ENCODE measurements at places on chromosomes 5 and 9. TPM values are rescaled to one million over a fixed set of nuclear protein-coding genes. Genes with fewer than 3 reads are reported as not detected.
A peak's percentile ranks its signal among the peaks of the same experiment; 100 is the strongest.

Gene SHOC1
- polyA plus RNA-seq = not detected

Gene TLX3
- polyA plus RNA-seq = not detected

Gene KIF27
- polyA plus RNA-seq = 0.58 TPM

Gene GRIN3A
- 0.39 TPM for polyA plus RNA-seq

Gene SNCAIP
- not detected for polyA plus RNA-seq

Gene GFI1B
- 0.06 TPM for polyA plus RNA-seq

Gene RRAGA
- polyA plus RNA-seq = 115 TPM

Gene PCDHA7
- not detected for polyA plus RNA-seq

Gene FCN1
- polyA plus RNA-seq = 6,268 TPM

Gene PPP2R2B
- polyA plus RNA-seq = not detected

Gene PCDHGA4
- not detected for polyA plus RNA-seq

GRCh38 chr5:140554454-140554853, 2.8 kb downstream of the SRA1 start:
- H3K4me3 ChIP-seq = no peak overlapping the region
- H3K27me3 ChIP-seq = no peaks in the 10 kb centered on the region
- peak; percentile 73 for DNase-seq
- H3K4me1 ChIP-seq = peaks cover 69% of the 10 kb centered on the region

- no peaks in the 10 kb centered on the region for H3K4me1 ChIP-seq
- no peak overlapping the region for H3K4me3 ChIP-seq
- no peaks in the 10 kb centered on the region for H3K36me3 ChIP-seq
- no peak for DNase-seq
- H3K27me3 ChIP-seq = no peaks in the 10 kb centered on the region
These were observed 34.5 kb downstream of the UNC5A start for GRCh38 chr5:176844706-176845391.

- no peak overlapping the region for H3K27ac ChIP-seq
- H3K4me3 ChIP-seq = no peak overlapping the region
- peaks cover 6% of the 10 kb centered on the region for H3K27me3 ChIP-seq
- no peaks in the 10 kb centered on the region for H3K36me3 ChIP-seq
- no peaks in the 10 kb centered on the region for H3K4me1 ChIP-seq
- no peak for DNase-seq
These were observed 12.2 kb upstream of the SEPTIN8 start for GRCh38 chr5:132788990-132789886.

GRCh38 chr5:135040333-135041144, 6.5 kb upstream of the PITX1 start:
- DNase-seq = no peak
- no peak overlapping the region for H3K27ac ChIP-seq
- H3K36me3 ChIP-seq = no peaks in the 10 kb centered on the region
- peaks cover 96% of the 10 kb centered on the region for H3K27me3 ChIP-seq

GRCh38 chr5:122656160-122656559, 118.7 kb upstream of the SNX2 start:
- no peak overlapping the region for H3K27ac ChIP-seq
- DNase-seq = no peak
- no peaks in the 10 kb centered on the region for H3K27me3 ChIP-seq
- H3K36me3 ChIP-seq = no peaks in the 10 kb centered on the region
- H3K4me3 ChIP-seq = no peak overlapping the region

- peaks cover 37% of the 10 kb centered on the region for H3K4me1 ChIP-seq
- peak within 1 kb of the TSS; percentile 87 for H3K4me3 ChIP-seq
- no peaks in the 10 kb centered on the region for H3K27me3 ChIP-seq
- peaks cover 14% of the 10 kb centered on the region for H3K36me3 ChIP-seq
- DNase-seq = peak; percentile 57
These were observed at the start of gene ZBTB34 for GRCh38 chr9:126860077-126860756. TSS of gene ZBTB34 (plus strand) at chr9:126860639. CDS start at chr9:126879400, 18,761 bp downstream.

DNA sequence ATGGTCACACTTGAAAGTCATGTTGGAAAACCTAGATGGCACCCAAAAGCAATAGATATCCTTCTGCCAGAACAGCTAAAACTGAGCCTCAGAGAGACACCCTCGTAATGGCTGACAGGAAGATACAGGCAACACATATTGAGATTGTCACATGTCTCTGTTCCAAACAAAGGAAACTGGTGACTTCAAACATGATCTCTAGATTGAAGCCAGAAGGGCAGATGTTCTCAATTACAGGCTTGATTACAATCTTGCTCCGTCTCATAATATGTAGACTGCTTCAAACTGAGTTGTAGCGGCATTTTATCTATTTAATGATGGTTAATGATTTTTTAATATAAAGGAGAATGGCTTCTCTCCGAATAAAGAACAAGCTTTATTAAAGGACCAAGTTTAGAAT, 774.3 kb downstream of the KCTD16 start:
- H3K27me3 ChIP-seq = no peaks in the 10 kb centered on the region
- no peaks in the 10 kb centered on the region for H3K4me1 ChIP-seq
- H3K4me3 ChIP-seq = no peak overlapping the region
- no peaks in the 10 kb centered on the region for H3K36me3 ChIP-seq

GRCh38 chr9:79670269-79670961, 98.7 kb downstream of the TLE4 start:
- no peaks in the 10 kb centered on the region for H3K4me1 ChIP-seq
- no peak for DNase-seq
- no peak overlapping the region for H3K27ac ChIP-seq
- H3K27me3 ChIP-seq = no peaks in the 10 kb centered on the region
- no peak overlapping the region for H3K4me3 ChIP-seq
- H3K36me3 ChIP-seq = peaks cover 17% of the 10 kb centered on the region

- H3K27ac ChIP-seq = no peak overlapping the region
- H3K4me3 ChIP-seq = no peak overlapping the region
These were observed 66.1 kb downstream of the SERINC5 start for GRCh38 chr5:80189701-80190100.

- H3K27me3 ChIP-seq = peaks cover 47% of the 10 kb centered on the region
- no peak overlapping the region for H3K4me3 ChIP-seq
- peaks cover 35% of the 10 kb centered on the region for H3K4me1 ChIP-seq
- no peak for DNase-seq
- H3K36me3 ChIP-seq = no peaks in the 10 kb centered on the region
These were observed 147.1 kb downstream of the ERCC6L2 start for GRCh38 chr9:96022445-96023051.

DNA sequence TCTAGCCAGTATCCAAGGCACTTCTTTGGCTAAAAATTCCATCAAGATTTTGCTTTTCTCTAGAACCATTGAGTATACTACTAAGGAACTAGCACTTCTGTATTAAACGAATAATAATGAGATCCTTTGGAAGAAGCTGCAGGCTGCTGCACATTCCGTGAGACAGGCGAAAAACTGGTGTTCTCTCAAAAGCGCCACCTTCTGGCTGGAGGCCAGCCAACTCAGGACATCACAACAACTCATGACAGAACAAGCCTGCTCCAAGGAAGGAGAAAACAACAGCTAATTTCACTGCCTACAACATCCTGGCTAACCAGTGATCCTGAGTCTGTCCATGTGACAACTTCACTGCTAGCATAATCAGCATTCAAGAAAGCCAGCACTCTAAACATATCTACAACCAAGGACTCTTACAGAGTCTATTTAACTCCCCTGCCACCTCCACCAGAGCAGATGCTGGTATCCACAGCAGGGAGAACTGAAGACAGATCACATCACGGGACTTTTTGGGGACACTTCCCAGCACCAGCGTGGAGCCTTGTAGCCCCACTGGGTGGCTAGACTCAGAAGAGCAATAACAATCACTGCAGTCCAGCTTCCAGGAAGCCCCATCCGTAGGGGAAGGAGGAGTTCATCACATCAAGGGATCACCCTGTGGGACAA, 150.5 kb downstream of the YTHDC2 start:
- no peak overlapping the region for H3K4me3 ChIP-seq
- no peaks in the 10 kb centered on the region for H3K4me1 ChIP-seq
- no peak overlapping the region for H3K27ac ChIP-seq
- no peaks in the 10 kb centered on the region for H3K27me3 ChIP-seq

DNA sequence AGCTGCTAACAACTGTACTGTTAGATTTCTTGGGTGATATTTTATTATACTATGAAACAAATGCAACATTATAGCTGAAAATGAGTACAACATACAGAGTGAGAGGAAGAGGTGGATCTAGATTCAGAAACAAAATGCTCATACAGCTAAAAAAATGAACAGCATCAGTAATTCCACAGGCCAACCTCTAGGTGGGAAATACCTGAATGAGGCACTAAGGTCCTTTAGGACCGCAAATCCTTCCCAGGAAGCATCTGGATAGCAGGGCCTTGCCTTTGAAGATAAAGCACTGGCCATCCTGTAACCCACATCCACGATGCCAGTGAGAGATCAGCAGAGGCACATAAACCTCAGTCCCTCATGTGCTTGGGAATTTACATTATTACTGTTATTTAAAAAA, 310.8 kb downstream of the YTHDC2 start:
- no peaks in the 10 kb centered on the region for H3K4me1 ChIP-seq
- DNase-seq = no peak
- no peak overlapping the region for H3K27ac ChIP-seq
- H3K36me3 ChIP-seq = no peaks in the 10 kb centered on the region
- H3K4me3 ChIP-seq = no peak overlapping the region

GRCh38 chr5:124492444-124493224, 253.8 kb downstream of the ZNF608 start:
- no peaks in the 10 kb centered on the region for H3K27me3 ChIP-seq
- H3K36me3 ChIP-seq = no peaks in the 10 kb centered on the region
- H3K4me3 ChIP-seq = no peak overlapping the region
- DNase-seq = no peak

DNA sequence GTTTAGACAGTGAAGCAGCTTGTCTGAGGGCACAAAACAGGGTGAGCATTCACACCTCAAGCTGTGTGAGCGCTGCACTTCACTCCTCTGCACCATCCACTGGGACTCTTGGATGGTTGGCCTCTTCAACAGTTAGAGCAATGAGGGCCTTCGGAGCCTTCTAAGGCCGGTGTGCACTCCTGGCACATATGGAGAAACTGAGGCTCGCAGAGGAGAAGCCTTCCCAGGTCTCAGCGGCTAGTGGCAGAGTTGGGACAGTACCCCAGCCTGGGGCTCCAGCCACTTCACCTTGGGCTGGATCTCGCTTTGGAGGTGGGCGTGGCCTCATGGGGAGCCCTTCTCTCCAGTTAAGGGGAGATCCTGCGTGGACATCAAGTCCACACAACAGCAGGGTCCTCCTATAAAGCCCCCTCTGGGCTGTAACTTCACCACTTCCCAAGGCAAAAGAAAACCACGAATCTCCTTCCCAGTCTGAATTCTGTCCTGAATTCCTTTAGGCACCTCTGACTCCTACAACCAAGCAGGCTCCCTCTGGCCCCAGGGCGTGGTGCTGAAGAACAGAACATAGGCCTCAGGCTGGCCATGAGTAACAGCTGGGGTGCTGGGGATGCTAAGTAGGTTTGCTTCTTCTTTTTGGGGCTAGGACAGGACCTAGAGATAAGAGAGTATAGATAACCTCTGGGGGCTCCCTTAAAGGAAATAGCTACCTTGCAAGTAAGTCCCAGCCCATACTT, 30.5 kb upstream of the CSF1R start:
- H3K27me3 ChIP-seq = no peaks in the 10 kb centered on the region
- no peak overlapping the region for H3K27ac ChIP-seq
- no peaks in the 10 kb centered on the region for H3K36me3 ChIP-seq
- DNase-seq = no peak
- no peak overlapping the region for H3K4me3 ChIP-seq

- no peaks in the 10 kb centered on the region for H3K4me1 ChIP-seq
- no peaks in the 10 kb centered on the region for H3K27me3 ChIP-seq
- no peak overlapping the region for H3K27ac ChIP-seq
These were observed 25.5 kb downstream of the CWC27 start for GRCh38 chr5:64794053-64794770.

- DNase-seq = no peak
- H3K27me3 ChIP-seq = peaks cover 38% of the 10 kb centered on the region
- H3K4me1 ChIP-seq = peaks cover 33% of the 10 kb centered on the region
These were observed 1.4 kb downstream of the NEURL1B start for GRCh38 chr5:172642486-172642885.

DNA sequence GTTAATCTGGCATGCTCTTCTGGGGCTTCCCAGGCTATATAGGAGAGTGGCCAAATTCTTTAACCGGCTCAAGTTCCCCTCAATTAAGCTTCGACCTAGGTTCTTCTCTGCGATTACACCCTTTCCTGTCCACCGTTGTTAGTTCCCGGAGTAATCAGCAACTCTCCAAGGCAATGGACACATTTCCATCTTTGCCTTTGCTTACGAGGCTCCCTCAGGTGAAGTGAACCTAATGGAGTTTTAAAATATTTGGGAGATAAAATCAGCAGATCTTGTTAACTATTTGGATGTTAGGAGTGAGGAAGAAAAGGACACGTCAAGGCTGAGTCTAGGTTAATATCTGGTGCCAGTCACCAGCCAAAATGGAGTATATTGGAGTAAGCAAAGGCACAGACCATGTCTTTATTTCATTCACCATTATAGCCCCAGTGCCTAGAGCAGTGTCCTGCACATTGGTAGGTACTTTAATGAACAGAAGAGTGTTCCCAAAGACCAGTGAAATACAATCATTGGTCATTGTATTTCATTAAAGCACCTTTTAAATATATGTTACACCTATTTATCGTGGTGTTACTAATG, 515 bp downstream of the UTP15 start:
- no peaks in the 10 kb centered on the region for H3K27me3 ChIP-seq
- peaks cover 19% of the 10 kb centered on the region for H3K4me1 ChIP-seq
- H3K27ac ChIP-seq = peak overlapping the region; percentile 87
- DNase-seq = no peak
- peak overlapping the region; percentile 78 for H3K4me3 ChIP-seq
- peaks cover 21% of the 10 kb centered on the region for H3K36me3 ChIP-seq

GRCh38 chr9:129962889-129963703, 79.9 kb downstream of the FNBP1 start:
- peaks cover 43% of the 10 kb centered on the region for H3K36me3 ChIP-seq
- peak; percentile 70 for DNase-seq
- peaks cover 56% of the 10 kb centered on the region for H3K4me1 ChIP-seq
- peak overlapping the region; percentile 98 for H3K27ac ChIP-seq
- no peaks in the 10 kb centered on the region for H3K27me3 ChIP-seq
- peak overlapping the region; percentile 51 for H3K4me3 ChIP-seq

- no peaks in the 10 kb centered on the region for H3K27me3 ChIP-seq
- no peak overlapping the region for H3K4me3 ChIP-seq
- H3K36me3 ChIP-seq = no peaks in the 10 kb centered on the region
- DNase-seq = no peak
These were observed 615.9 kb downstream of the CHSY3 start for GRCh38 chr5:130520211-130520610.

DNA sequence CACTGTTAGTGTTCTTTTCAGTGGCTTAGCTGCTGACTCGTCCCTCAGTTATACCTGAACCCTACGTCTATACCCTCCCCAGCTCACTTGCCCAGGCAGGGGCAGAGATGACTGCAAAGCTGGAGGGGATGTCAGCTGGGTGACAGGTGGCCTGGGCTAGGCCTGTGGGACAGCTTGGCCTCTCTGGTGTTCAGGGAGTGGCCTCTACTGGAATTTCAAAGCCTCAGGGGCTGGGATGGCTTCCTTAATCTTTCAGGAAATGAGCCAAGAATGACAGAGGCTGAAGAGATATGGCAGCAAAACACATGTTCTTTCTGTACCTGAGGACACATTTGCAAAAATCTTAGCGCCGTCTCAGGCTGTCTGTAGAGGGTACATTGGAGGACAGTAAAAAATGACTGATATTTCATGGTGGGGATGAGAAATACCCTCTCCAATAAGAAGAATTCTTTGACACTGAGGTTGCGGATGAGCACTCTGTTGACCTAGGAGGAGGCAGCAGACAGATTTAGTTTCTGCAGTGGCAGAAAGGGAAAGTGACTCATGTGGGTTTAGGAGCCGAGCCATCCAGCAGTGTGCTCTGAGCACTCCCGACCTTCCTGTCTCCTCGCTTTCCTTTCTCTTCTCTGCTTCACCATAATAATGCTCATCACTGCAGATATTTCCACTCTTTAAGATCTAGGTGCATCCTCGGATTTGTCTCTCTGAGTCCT, 54.4 kb downstream of the ENTREP1 start:
- no peak for DNase-seq
- no peak overlapping the region for H3K27ac ChIP-seq

- no peak for DNase-seq
- no peaks in the 10 kb centered on the region for H3K4me1 ChIP-seq
- no peak overlapping the region for H3K27ac ChIP-seq
- peaks cover 54% of the 10 kb centered on the region for H3K36me3 ChIP-seq
These were observed 65.6 kb downstream of the CDK5RAP2 start for GRCh38 chr9:120514405-120514804.

Data from CD14-positive monocyte (primary cell).